CD4-positive, alpha-beta T cell treated with Interleukin-15 for 1 hour (primary cell): ENCODE measurements at places on chromosomes 12 and 14.

DNA sequence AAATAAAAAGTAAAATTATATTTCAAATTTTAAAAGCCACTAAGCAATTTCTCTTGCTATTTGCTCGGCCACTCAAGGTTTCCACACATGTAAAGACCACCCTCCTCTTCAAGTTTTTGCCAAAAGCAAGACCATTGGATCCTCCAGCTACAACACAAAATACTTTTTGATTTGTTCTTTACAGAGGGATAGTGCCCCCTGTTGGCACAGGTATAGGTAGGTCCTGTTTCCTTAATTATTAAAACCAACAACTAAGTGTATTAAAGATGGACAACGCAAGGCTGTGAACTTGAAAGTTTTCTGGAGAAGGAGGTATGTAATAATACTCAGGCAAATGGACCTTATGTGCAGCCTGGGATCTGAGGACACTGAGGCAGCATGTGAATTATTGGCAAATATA, 23.8 kb downstream of the ATP6V1D start:
- no peak for DNase-seq

- DNase-seq, result no peak
Measured at GRCh38 chr12:71749666-71750065, 5.0 kb upstream of the RAB21 start.

GRCh38 chr12:46065412-46066166, 75.2 kb upstream of the SCAF11 start:
- no peak for DNase-seq

GRCh38 chr12:24625103-24625502, 323.8 kb downstream of the BCAT1 start:
- DNase-seq, result no peak

DNA sequence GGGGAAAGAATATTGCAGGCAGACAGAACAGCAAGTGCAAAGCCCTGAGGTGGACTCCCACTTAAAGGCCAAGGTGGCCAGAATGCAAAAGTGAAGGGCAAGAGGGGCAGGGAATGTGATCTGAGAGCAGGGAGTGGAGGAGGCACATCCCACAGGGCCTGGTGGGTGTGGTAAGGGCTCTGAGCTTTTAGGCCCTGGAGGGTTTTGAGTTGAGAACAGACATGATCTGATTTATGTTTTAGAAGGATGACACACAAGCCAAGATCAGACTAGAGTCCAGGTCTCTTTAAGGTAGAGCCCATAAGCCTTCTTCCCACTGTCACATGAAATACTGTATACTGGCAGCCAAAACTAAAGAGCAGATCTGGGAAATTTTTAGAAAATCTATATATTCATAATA, 162.5 kb downstream of the SLC38A4 start:
- no peak for DNase-seq

- DNase-seq, result no peak
Measured at GRCh38 chr14:62778852-62779251, 266.4 kb downstream of the KCNH5 start.

DNA sequence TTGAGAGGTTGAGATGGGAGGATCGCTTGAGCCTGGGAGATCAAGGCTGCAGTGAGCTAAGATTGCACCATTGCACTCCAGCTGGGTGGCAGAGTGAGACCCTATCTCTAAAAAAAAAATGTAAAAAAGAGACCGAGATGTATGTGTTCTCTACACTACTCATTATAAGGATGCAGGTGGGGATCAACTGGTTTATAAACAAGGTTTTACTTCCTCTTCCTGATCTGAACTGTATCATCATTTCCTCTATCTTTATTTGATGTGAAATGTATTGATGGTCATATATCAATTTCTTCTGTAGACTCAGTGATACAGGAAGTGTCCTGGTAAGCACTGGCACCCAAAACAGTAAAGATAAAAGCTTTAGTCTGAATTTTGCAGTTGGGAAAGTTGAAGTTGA, 20.1 kb upstream of the USP44 start:
- DNase-seq, result no peak

- DNase-seq, result no peak
Measured at GRCh38 chr12:21697904-21698630, 40.4 kb upstream of the LDHB start.

DNA sequence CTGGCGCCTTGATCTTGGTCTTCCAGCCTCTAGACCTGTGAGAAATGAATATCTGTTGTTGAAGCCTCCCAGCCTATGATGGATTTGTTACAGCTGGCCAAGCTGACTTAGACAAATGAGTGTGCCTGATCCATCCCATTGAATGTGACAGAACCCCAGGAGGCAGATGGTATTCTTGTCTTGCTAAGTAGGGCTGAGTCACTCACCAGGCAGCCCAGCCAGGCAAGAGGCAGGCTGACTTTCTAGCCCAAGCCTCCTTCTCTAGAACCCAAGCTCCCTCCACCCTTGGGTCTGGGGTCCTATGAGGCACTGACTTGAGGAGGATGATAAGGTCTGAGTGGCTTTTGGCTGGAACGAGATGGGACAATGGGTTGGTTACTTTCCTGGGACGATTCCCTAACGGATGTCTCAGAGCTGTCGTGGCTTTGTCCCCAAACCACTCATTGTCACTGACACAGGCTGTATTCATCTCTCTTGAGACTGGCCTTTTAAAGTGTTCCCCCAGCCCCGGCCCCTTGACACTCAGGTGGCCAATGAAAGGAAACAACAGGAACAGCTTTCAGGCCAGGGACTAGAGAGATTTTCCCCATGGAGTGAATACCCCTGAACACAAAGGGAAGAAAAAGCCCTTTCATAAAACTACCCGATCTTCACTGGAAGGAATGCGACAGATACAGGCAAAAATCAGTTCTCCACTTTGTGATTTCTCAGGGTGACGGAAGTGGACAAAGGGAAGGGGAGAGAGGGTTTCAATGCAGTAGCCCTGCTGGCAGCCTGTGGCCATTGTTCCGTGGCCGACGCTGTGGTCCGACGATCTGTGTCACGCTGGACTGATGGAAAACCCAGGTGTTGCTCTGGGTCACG, 264.2 kb downstream of the AACS start:
- DNase-seq, result no peak
